ENCODE measurements at places on chromosomes 11 and 22. TPM values are rescaled to one million over a fixed set of nuclear protein-coding genes. Genes with fewer than 3 reads are reported as not detected.

TRIM77 gene
- not detected for total RNA-seq

FAM181B gene
- 0.25 TPM for total RNA-seq

SLC17A6 gene
- not detected for total RNA-seq

IFITM2 gene
- total RNA-seq, result 88.1 TPM

OR10D3 gene
- total RNA-seq, result not detected

PSMC3 gene
- 128 TPM for total RNA-seq
